ENCODE measurements at places on chromosomes 11 and 22. TPM values are rescaled to one million over a fixed set of nuclear protein-coding genes. Genes with fewer than 3 reads are reported as not detected.

SCGB2A2 gene
- not detected for total RNA-seq

GRCh38 chr11:95352733-95353346, 121.8 kb upstream of the SESN3 start:
- DNase-seq: no peak

DNA sequence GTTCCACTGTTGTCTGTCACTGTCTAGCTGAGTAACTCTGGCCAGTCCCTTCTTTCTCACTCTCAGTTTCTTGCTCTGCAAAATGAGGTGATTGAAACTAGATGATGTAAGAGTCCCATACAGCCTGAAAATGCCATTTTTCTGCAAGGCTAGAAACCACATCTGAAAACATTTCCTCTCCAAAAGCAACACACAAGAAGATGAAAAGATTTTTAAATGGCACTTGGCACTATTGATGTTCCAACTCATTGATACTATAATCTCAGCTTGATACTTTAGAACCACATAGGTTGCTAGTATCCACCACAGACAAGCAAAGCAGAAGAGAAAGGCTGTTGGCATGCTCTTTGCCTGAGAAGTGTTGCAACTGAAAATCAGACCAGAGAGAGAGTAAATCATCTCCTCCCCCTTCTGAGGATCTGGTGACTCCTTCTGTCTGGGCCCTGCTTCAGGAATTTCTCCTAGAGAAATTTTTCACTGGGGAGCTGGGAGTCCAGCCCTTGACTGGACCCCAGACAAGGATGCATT, 1217.9 kb downstream of the LRRC4C start:
- DNase-seq: no peak

DNA sequence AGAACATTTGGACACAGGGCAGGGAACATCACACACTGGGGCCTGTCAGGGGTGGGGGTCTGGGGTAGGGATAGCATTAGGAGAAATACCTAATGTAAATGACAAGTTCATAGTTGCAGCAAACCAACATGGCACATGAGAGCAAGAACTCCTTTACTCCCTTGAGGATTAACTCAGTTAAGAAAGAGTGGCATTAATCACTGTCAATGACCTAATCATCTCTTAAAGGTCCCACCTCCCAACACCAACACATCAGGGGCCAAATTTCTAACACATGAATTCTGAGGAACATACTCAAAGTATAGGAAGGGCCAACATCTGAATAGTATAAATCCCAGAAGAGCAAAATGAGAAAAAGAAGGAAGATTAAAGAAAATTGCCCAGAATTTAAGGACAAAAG, 272.9 kb downstream of the SWAP70 start:
- DNase-seq: no peak

DNA sequence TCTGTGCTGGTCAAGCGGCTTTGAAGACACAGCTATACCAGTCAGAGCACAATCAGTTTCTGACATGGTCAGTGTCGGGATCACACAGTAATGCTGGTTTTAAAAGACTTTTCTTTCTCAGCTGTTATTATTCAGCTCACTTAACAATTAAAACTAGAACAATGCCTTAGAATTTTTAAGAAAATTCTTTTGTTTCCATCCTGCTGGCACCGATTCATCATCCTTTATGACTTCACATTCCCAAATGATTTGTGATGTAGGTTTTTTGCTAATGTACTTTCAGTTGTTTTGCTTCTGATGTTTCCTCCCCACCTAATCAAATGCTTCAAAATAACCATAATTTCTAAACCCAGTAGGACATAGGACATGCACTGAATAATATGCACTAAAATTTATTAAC, 34.5 kb upstream of the OLFML1 start:
- DNase-seq: no peak

- DNase-seq: no peak
Observed at GRCh38 chr11:67530282-67530592, 7.0 kb upstream of the CABP2 start.

BIRC3 gene
- total RNA-seq: 3.4 TPM

GRCh38 chr11:15412054-15412453, 297.3 kb downstream of the INSC start:
- no peak for DNase-seq

DNA sequence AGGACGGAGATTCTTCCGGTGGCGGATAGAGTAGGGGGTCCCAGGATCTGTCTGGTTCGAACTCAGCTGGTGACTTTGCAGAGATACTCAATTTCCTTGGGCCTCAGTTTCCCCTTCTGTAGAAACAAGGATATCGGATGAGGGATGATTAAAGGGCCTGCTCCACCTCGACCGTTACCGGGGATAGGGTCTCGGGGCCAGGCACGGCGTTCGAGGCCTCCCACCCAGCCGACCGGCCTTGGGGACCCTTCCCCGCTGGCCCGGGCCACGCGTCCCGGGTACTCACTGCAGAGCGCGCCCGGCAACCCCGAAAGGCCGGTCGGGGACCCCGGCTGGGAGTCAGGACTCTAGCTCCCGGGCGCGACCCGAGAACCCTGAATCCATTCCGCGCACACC, 321 bp downstream of the RHBDD3 start:
- DNase-seq: no peak

- no peak for DNase-seq
Observed at GRCh38 chr11:94926271-94926625, 47.1 kb downstream of the CWC15 start.

- DNase-seq: no peak
Observed at GRCh38 chr11:44361813-44362212, 51.9 kb upstream of the ALX4 start.

DNA sequence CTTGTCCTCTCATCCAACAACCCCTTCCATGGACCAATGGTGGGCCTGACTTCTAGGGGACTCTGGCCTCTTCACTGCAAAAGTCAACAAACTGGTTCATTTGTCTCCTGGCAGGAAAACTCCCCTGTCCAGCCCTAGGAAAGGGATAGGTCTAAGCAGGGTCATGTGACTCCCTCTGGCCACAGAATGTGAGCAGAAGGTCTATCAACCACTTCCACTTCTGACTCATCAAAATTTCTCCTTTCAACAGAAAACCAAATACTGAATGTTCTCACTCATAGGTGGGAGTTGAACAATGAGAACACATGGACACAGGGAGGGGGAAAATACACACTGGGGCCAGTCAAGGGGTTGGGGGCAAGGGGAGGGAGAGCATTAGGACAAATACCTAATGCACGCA, 1.3 kb upstream of the ISX start:
- DNase-seq: no peak

DNA sequence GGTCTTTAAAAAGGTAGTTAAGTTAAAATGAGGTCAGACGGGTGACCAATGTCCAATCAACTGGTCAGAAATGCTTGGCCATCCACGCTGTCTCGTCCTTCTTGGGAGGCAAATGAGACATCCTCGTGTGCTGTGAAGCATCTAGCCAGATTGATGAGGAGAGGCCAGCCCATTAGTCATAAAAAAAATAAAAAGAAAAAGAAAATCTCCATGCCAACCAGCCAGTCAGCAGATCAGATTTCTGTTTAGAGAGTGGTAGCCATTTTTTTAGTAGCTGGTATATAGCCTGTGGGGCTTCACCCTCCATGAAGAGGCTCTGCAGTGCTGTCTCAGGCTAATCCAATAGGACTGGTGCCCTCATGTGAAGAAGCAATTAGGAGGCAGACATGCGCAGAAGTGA, 343.1 kb upstream of the SYN3 start:
- DNase-seq: no peak

ACTN3 gene
- not detected for total RNA-seq

DNA sequence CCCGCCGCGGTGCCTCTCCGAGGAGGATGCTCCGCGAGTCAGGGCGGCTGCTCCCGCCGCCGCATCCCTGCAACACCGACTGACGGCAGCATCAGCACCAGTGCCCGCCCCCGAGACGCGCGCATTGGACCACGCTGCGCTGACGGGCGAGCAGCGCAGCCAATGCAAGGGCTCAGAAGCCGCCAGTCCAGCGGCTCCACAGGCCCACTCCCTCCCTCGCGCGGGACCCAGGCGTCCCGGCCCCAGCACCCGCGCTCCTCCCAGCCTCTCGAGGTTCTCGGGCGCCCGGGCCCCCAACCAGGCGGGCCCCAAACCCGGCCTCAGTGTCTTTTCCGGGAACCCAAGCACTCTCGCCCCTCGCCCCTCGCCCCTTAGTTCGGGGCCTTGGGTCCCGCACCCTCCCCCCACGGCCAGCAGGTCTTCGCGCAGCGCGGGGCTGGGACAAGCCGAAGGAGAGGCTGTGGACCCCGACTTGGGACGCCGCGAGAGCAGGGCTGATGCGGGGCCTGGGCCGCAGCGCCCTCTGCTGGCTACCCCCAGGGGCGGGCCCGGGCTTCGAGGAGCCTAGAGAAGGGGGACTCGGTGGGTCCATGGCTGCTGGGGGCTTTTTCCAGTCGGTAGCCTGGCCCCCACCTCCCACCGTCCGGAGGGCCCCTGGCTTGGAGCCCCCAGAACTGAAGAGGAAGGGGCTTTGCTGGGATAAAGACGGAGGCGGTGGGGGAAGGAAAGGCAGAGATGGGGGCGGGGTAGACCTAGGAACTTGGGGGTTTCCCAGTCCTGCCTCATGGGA, at the start of gene NRXN2:
TSS of gene NRXN2 (minus strand) at position 81 of the 790 bp plus-strand sequence. CDS start 9,498 bp downstream, outside the sequence.
- DNase-seq: peak; percentile 82

GRCh38 chr11:130465263-130465662, 16.8 kb downstream of the ADAMTS15 start:
- DNase-seq: no peak

SERPIND1 gene
- total RNA-seq: 0.09 TPM

DNA sequence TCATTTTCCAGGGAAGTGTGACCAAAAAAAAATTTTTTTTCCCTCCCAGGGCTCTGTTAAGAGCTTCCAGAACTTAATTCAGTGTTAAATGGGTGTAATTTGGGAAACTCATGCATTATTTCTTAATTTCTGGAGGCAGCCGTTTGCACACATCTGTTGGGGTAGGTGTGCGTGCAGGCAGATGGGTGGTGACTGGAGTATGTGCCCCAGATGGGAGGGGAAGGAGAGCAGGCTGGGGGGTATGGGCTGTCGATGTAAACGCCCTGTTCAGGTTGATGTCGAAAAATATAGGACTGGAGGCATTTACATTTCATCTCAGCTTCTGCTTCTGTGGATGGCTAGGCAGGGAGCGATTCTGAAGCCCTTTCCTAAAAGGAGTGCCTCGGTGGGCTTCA, 13.7 kb upstream of the SHISAL1 start:
- no peak for DNase-seq

C11orf42 gene
- total RNA-seq: not detected

SHANK3 gene
- total RNA-seq: 22.5 TPM

PICALM gene
- 189 TPM for total RNA-seq

DNA sequence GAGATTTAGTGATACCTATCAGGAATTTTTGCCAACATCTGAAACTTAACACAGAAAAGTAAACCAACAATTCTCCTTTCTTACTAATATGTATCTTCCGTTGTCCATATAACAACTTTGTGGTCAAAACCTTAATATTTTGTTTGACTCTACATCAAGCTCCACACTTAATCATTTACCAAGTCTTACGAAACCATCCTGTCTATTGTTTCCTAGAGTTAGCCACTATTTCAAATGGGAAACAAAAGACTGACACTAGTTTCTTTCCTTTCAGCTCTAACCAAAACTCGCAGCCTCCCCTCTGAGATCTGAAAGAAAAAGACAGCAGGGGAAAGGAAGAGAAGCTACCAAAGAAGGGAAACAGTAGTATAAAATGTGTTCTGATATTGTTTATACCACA, 26.5 kb upstream of the PRDM10 start:
- no peak for DNase-seq

DDX25 gene
- total RNA-seq: not detected

DNA sequence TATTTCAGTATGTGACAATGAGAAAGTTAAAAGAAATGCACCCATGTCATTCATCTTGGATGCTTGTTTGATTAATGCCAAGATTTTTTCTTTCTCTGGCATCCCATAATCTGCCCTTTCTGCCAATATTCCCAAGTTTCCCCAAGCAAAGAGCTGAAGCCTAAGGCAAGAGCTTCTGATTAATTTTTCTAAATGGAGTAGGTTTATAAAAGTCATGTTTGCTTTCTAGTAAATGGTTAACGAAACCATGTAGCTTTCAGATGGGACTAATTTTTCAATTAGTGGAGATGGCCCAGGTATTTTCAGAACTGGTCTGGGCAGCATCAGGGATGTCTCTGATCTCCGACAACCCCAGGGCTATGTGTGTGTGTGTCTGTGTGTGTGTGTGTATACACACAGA, 55.3 kb downstream of the LRRC4C start:
- DNase-seq: no peak

- DNase-seq: no peak
Observed at GRCh38 chr11:121295246-121296029, 2.9 kb downstream of the SC5D start.

- DNase-seq: peak; percentile 11
Observed at GRCh38 chr11:79209540-79210266, 231.1 kb downstream of the TENM4 start.

GRCh38 chr22:19431649-19432132, at the start of gene HIRA:
TSS of gene HIRA (minus strand) at chr22:19431733. CDS start at chr22:19431476, 257 bp downstream.
- DNase-seq: peak; percentile 87

F2 gene
- total RNA-seq: not detected

OR1S2 gene
- total RNA-seq: not detected

MEI1 gene
- total RNA-seq: 0.37 TPM

APOA4 gene
- total RNA-seq: not detected

KCNJ5 gene
- total RNA-seq: 7.9 TPM

DNA sequence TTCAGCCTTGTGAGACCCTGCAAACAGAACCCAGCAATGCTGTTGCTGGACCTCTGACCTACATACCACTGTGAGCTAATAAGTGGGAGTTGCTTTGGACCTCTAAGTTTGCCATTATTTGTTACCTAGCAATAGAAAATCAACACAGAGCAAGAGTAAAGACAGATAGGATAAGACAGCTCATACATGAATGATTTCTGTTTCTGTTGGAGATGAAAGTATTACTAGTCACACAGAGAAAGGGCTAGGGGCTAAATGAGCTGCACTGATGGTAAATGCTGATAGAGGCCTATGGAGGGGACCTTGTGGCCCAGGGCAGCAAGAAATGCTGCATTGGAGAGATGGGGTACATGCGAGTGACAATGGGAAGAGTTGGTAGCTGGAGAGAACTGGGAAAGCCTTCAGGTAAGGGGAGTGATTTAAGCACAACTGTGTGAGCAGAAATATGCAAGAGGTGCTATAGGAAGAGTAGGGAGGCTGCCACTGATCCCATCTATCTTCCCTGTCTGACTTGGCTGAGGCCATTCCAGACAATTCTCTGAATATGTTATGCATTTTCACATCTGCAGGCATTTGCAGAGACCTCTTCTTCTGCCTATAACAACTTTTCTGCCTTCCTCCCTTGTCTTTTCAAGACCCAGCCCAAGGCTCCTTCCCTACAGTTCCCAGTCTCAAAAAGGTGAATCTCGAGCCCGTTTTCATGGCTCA, 46.1 kb upstream of the SYN3 start:
- no peak for DNase-seq

INS gene
- not detected for total RNA-seq

- DNase-seq: no peak
Observed at GRCh38 chr11:124716591-124716990, 23.2 kb upstream of the NRGN start.

NXPE2 gene
- 0.15 TPM for total RNA-seq

OR8I2 gene
- total RNA-seq: not detected

RFPL3 gene
- not detected for total RNA-seq

- no peak for DNase-seq
Observed at GRCh38 chr11:65500387-65501185, 1.7 kb downstream of the MALAT1 start.

All from heart right ventricle (tissue), 16 donors.